Stomach (tissue), 19 donors: ENCODE measurements at places on chromosomes 6 and 20. TPM values are rescaled to one million over a fixed set of nuclear protein-coding genes. Genes with fewer than 3 reads are reported as not detected.

OTOR gene
- total RNA-seq = not detected

TMEM244 gene
- total RNA-seq = not detected

DNA sequence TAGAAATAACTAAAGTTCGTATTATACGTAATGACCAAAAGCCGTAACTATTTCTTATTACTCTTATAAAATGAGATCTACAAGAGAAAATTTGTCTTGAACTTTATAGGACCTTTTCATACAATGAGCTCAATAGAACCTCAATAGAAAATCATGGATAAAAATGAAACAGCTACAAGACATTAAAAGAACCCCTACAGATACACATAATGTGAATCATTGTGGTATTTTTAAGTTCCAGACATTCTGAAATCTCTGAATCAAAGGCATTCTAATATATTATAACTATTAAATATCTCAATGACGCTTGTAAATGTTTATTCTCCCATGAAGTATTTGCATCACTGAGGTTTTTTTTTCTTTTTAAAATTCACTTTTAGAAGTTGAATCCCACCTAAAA lies 22.2 kb upstream of the POU3F2 start:
- H3K36me3 ChIP-seq = no peaks in the 10 kb centered on the region
- H3K4me1 ChIP-seq = no peaks in the 10 kb centered on the region
- H3K27ac ChIP-seq = no peak overlapping the region
- H3K27me3 ChIP-seq = no peaks in the 10 kb centered on the region
- H3K4me3 ChIP-seq = no peak overlapping the region
- no peak for DNase-seq

DNA sequence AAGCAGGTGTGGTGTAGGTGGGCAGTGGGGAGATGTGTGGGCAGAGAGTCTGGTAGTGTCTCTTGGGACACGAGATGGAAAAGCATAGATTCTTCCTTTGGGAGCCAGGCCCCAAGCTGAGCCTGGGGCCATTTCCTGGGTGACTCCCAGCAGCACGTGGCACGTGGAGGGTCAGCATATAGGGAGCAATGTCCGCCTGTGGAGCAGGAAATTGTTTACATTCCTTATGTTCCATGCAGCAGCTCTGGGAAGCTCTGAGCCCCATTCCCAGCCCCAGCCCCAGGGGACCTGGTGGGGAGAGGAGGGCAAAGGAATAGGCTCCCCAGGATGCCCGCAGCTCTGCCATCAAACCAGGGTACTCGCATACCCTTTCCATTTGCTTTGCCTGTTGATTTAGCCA lies 57.6 kb downstream of the DAAM2 start:
- peaks cover 65% of the 10 kb centered on the region for H3K4me1 ChIP-seq
- H3K27me3 ChIP-seq = no peaks in the 10 kb centered on the region
- no peaks in the 10 kb centered on the region for H3K36me3 ChIP-seq
- no peak overlapping the region for H3K4me3 ChIP-seq
